ENCODE measurements at places on chromosomes 13 and 19.

DNA sequence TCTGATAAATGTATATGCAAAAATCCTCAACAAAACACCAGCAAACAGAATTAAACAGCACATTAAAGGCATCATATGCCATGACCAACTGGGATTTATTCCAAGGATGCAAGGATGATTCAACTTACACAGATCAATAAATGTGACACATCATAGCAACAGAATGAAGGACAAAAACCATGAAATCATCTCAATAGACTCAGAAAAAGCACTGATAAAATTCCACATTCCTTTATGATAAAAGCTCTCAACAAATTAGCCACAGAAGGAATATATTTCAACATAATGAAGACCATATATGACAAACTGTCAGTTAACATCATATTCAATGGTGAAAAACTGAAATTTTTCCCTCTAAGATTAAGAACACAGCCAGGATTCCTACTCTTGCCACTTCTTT is 691.6 kb downstream of the DIAPH3 start:
- no peak for DNase-seq

GRCh38 chr19:15717809-15718208 is 10.0 kb upstream of the OR10H2 start:
- no peak for DNase-seq

DNA sequence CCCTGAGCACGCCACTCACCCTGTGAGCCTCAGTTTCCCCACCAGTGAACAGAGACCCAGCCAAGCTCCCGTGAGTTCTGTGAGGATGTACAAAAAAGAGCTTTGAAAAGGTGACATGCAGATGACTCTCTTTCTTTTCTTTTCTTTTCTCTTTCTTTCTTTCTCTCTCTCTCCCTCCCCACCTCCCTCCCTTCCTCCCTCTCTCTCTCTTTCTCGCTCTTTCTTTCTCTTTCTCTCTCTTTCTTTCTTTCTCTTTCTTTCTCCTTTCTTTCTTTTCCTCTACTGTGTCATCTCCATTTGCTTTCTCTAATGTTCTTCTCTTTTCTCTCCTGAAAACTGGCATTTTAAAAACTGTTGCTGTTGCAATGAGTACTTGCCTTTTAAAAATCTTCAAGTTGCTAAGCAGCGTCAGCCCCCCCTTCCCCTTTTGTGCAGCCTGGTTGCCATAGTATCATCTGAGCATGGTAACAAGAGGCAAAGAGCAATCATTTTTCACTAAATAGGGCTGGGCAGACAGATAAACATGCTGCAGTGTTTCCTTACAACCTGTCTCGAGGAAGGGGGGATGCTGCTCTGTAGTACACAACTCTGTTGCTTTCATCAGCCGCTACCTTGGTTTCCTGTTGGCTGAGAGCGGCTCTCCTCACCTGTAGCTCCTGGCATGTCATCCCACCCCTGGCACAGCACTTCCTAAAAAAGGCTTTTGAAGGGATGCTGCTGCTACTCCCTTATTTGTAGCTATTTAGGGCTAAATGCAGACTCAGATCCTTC is 108.7 kb upstream of the MBNL2 start:
- no peak for DNase-seq

GRCh38 chr13:98761126-98761985 is 8.9 kb upstream of the SLC15A1 start:
- no peak for DNase-seq

DNA sequence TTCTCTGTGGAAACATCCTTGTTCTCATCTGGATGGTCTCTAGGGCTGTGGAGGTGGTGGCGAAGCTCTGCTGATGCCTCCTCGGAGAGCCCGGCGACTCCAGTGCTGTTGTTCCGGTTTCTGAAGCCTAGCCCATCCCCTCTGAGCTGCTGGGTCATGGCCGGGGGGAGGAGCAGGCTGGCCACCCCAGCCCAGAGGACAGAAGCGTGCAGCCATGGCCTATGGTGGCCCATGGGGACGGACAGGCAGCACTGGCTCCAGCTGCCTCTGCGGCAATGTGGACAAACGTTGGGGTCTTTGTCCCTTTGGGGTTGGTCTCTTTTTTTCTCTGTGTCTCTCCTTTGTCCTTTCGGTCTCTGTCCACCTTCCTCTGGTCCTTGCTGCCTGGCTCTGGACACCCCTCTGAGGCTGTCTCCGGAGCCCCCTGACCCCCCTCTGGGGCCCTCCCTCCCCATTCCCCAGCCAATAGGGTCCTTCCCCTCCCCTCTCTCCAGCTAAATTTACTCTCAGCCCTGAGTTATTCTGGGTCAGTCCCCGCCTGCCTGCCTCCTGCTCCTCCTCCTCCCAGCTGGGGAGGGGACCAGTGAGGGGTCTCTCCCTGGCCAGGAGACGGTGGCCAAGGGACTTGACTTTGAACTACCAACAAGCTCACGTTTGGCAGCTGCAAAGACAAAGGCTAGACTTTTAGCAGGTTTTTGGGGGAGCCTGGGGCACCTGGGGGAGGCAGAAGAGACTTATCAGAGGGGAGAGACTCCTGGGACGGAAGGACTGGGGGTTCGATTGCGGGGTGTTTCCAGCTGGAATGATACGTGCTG is at the start of gene HRC:
HRC (minus strand) TSS at position 392 of the 815 bp plus-strand sequence; CDS start at position 233, 159 bp downstream.
- no peak for DNase-seq

DNA sequence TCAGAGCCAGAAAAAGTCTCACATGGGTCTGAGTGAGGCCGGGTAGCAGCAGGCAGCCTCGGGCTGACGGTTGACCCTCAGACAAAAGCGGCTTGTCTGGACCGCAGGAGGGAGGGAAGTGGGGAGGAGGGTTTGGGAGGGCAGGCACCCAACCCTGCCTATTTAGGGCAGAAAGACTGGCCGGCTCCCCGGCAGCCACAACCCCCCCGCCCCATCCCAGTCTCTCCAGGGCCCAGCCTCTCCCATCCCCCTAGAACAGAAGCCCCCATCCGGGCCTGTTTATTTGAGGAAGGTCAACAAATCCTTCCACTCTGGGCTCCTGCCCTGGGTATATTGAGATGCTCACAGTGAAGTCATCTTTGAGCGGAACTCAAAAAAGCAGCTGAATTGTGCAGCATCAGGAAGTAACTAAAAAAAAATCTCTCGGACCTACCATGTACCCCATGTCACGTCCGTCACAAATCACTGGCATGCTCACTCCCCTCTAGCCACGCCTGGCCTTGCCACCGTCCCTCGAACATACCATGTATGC is 6.3 kb downstream of the DACT3 start:
- DNase-seq, result no peak

- DNase-seq, result no peak
Measured at GRCh38 chr13:27403203-27403678, 21.2 kb upstream of the GTF3A start.

- DNase-seq, result no peak
Measured at GRCh38 chr13:28451482-28452217, 43.3 kb downstream of the FLT1 start.

- DNase-seq, result no peak
Measured at GRCh38 chr13:71610876-71611275, 256.1 kb downstream of the DACH1 start.

DNA sequence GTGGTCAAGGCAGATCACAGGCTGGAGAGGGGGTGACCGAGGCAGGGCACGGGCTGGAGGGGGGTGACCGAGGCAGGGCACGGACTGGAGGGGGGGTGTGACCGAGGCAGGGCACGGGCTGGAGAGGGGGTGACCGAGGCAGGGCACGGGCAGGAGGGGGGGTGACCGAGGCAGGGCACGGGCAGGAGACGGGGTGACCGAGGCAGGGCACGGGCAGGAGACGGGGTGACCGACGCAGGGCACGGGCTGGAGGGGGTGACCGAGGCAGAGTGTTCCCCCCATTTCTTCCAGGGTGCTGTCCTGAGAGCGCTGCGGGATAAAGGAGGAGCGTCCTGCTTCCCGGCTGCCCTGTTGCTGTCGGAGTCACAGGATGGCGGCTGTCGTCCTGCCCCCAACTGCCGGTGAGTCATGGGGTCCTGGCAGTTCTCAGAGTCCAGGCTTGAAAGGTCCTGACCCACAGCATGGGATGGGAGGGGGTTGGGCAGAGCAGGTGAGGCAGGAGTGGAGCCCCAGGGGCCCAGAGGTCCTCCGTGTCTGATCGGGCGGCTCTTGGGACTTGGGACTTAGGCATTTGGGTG is 5.3 kb downstream of the ZNF557 start:
- DNase-seq, result no peak

- DNase-seq, result no peak
Measured at GRCh38 chr13:109251956-109252355, 534.4 kb downstream of the IRS2 start.

Data from T-helper 2 cell treated with Interferon-gamma antibody and Interleukin-4, amounts not matched to agents 5 μg/mL and 100 μg/mL, for 36 hours (primary cell).